ENCODE measurements at places on chromosomes 16 and 17.

- DNase-seq, result no peak
Measured at GRCh38 chr17:57329380-57330214, 73.3 kb downstream of the MSI2 start.

DNA sequence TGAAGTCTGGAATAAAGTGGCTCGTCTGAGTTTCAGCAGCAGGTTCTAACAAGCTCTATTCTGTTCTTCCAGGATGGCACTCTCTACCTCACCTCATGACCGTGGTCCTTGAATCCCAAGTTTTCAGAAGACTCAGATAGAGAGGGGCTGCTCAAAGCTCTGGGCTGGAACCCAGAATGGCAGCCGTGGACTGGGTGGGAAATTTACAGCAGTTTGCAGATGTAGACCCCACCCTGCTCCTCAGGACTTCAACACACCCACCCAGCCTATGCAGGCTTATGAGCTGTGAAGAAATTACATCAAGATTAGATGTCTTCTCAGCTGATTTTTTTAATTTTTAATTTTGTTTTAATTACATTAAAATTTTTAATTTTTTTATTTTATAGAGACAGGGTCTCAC is 59.4 kb downstream of the METRNL start:
- peak; percentile 27 for DNase-seq

- no peak for DNase-seq
Measured at GRCh38 chr16:65070831-65071432, 50.9 kb downstream of the CDH11 start.

- peak; percentile 87 for DNase-seq
Measured at GRCh38 chr16:27242868-27243590, 25.5 kb downstream of the NSMCE1 start.

GRCh38 chr16:55656691-55657092 is 904 bp downstream of the SLC6A2 start:
- no peak for DNase-seq

GRCh38 chr16:73878611-73879010 is 418.0 kb upstream of the PSMD7 start:
- DNase-seq, result no peak

DNA sequence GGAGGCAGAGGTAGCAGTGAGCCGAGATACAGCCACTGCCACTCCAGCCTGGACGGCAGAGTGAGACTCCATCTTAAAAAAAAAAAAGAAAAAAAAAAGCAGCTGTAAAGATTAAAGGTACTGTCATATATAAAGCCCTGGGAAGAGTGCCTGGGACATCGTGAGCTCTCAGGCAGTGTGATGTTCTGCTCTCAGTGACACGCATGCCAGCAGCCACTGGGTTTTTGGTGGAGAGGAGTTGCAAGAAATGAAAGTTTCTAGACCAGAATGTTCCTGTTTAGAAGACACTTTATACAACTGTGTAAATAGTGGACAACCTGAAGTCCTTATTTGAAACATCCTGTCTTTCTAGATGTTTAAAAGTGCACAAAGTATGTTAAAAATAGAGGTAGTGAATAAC is 213.2 kb downstream of the IRF8 start:
- no peak for DNase-seq

- no peak for DNase-seq
Measured at GRCh38 chr16:80899809-80900592, 95.6 kb upstream of the CDYL2 start.

DNA sequence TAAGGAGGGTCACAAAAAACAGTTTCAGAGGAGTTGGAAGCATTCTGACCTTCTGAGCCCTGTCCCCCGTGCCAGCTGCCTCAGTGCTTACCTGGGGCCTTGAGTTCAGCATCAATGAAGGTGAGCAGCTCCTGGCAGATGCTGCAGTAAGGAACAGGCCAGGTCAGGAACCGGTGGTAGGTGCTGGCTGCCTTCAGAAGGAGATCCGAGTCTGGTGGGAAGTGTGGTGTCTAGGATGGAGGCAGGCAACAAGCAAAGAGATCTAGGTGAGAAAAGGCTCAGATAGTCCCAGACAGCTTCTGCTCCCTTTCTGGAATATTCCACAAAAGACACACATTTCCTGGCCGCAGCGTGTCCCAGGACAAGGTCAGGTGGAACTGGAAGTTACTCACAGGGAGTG is 37.2 kb upstream of the PIK3R6 start:
- DNase-seq, result no peak

GRCh38 chr16:75362846-75363245 is 70.5 kb downstream of the CFDP1 start:
- no peak for DNase-seq

DNA sequence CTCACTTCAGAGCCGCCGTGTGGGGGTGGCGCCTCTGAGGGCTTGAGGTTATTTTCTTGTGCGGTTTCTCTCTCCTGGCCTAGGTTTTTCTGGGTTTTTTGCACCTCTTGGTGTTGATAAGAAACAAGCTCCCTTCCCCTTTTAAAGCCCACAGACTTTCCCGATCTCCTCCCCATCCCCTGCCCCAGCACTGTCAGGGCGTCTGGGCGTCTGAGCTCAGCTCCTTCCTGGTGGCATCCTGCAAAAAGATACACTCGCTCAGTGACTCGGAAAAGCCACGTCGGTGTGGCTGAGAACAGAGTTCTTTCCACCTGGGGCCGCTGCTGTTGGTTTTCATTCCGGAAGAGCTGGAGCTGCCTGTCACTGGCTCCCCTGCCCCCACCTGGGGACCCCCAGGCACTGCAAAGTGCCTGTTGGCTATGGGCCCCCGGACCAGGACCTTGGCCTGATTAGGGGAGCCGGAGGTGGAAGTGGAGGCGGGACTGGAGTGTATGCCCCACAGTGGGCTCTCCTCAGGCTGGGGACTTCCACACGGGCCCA is 14.5 kb downstream of the BAIAP2 start:
- no peak for DNase-seq

DNA sequence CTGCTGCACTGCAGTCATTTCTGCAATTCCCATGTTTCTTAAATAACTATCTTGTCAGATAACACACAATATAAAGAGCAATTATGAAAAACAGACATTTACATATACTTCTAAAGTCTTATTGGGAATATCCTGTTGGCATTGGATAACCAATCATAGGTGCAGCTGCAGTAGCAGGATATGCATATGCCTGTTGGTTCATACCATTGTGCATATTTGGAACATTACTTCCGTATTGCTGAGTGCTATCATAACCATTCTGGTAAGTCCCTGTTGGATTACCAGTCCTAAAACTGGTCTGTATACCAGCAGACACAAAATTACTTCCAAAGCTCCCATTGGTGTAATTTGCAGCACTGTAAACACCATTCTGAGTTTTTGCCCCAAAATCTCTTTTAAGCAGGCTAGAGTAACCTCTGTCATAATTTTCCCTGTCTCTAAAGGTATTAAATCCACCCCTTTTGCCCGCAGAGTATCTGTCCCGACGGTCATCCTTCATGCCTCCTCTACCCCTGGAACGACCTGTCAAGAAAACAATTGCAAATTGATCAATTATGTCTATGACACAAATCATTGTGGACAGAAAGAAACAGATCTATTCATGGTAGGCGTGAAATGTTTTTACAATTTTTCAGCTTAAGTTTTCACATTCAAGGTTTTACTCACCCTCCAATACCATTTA is 3.1 kb upstream of the POLG2 start:
- DNase-seq, result no peak

DNA sequence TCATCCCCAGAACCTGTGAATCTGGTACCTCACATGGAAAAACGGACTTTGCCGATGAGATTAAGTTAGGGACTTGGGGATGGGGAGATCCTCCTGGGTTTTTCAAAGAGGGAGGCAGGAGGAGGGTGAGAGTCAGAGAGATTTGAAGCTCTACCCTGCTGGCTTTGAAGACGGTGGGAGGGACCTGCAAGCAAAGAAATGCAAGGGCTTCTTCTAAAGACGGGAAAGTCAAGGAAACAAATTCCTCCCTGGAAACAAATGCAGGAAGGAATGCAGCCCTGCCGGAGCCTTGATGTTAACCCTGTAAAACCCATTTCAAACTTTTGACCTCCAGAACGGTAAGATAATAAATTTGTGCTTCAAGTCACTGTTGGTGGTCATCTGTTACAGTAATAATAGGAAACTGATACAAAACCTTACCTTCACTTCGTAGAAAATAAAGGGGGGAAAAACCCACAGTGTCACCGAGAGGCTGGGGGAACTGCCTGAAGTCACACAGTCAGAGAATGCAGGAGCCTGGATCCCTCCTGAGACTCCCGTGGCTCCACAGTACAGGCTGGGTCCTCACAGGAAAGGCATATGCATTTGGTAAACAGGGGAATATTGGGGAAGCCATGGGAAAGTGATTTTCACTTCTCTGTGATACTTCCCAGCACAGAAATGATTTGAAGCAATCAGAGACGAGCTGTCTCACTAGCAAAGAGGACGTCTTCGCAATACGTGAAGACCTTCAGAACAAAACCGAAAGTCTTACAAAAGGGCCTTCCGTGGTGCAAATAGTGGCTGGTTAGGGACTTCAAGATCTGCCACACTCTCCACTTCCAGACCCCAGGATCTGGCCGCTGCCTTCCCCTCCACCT is 58.9 kb upstream of the CLEC3A start:
- no peak for DNase-seq

GRCh38 chr16:4609200-4610010 is 5.3 kb downstream of the UBALD1 start:
- DNase-seq, result no peak

DNA sequence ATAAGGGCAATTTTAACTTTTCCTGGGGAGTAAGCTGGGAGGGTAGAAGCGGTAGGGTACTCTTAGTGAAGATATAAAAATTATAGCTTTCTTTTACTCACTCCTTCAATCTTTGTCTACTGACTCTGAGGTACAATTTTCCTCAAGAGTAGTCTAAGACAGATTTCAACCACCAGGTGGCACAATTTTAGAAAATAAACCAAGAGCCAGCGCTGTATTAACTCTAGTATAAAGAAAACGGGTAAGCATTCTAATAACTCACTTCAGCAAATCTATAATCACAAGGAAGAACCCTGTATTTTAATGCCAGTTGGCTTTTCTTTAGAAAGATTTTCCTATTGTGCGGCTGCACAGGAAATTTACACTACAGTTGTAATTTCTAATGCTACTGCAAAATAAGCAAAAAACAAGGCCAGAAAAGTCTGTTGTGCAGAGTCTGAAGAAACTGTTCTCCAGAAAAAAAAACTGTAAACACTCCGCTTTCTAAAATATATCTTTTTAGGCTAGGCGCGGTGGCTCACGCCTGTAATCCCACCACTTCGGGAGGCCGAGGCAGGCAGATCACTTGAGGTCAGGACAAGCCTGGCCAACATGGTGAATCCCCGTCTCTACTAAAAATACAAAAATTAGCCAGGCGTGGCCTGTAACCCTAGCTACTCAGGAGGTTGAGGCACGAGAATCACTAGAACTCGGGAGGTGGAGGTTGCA is 1.9 kb downstream of the CMC2 start:
- no peak for DNase-seq

DNA sequence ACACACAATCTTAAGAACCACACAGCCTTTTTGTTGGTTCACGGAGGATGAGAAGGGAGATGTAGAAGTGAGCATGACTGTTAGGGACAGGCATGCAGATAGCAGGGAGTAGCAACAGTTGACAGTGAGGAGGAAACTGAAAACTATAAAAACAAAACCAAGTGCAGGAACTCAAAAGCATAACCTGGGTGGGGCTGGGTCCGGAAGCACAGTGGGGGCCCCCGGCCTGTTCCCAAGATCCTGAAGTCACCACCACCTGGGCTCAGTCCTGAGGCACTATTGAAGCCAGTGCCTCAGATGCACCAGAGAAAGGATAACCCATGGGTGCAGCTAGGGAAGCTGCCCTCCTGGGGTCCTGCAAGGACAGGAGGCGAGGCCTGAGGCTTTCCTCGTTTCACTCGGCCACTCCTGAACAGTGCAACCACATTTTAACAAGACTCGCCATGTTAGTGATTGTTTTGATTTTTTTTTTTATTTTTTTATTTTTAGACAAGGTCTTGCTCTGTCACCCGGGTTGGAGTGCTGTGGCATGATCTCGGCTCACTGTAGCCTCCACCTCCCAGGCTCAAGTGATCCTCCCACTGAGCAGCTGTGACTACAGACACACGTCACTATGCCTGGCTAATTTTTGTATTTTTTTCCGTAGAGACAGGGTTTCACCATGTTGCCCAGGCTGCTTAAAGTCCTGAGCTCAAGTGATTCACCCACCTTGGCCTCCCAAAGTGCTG is 27.7 kb upstream of the CBX4 start:
- DNase-seq, result no peak

DNA sequence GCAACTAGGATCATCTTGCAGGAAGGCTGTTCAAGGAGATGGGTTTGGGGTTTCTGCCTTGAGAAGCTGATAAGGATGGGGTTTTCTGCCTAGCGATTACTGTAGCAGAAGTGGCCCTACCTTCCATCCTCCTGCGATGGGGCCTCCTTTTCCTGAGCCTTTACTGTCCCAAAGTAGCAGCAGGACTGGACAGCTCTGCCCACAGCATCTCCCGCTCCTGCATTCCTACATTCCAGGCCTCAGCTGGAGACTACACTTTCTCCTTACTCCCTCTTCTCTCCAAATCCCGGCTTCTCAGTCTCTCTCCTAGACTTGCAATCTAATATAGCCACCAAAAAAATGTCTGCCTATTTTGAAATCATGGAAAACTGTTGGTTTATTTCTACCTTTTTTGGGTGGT is 355.4 kb downstream of the CA10 start:
- no peak for DNase-seq

DNA sequence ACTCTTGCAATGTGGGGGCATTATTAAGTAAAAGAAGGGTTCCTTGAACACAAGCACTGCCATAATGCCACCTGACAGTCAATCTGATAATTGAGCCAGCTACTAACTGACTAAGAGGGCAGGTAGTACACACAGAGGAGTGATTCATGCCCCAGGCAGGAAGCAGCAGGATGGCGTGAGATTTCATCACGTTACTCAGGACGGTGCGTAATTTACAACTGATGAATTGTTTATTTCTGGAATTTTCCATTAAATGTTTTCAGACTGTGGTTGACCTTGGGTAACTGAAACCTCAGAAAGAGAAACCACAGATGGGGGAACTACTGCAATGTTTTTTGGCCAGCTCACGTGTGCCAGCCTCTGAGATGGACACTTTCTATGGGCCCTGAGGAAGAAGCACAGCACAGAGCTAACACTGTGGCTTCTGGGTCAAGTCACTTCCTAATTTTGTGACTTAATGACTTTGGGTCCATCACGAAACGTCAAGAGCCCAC is 46.7 kb downstream of the C17orf67 start:
- DNase-seq, result no peak

Data from vagina (tissue), 2 donors.